ENCODE measurements at places on chromosomes 2 and 18.

DNA sequence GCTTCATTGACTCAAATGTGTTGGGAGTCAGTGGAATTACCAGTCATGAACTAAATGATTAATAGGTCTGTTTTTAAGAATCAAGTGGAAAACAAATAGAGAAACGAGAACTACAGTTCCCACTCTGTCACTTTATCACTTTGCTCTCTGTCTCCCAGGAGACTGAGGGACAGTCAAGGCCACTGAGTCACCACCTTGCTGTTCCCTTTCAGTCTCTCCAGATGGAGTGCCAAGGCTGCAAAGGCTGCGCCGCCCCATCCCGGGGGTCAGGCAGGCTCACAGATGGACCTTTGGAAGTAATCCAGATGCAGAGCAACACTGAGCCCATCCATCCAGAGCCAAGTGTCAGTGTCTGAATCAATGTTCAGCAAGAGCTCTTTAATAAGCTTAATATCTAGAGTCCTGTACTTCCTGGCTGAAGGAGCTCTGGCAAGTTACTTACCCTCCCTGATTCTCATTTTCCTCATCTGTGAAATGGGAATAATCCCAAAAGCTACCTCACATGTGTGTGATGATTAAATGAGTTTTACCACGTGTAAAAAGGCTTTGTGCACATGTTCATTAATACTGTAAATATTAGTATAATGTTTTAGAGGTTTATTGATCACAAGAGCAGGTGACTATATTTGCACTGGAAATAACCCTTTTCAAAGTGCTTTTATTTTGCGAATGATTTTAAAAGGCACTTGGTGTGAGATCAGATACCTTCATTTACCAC, 43.0 kb upstream of the EFEMP1 start:
- peak; percentile 21 for DNase-seq

DNA sequence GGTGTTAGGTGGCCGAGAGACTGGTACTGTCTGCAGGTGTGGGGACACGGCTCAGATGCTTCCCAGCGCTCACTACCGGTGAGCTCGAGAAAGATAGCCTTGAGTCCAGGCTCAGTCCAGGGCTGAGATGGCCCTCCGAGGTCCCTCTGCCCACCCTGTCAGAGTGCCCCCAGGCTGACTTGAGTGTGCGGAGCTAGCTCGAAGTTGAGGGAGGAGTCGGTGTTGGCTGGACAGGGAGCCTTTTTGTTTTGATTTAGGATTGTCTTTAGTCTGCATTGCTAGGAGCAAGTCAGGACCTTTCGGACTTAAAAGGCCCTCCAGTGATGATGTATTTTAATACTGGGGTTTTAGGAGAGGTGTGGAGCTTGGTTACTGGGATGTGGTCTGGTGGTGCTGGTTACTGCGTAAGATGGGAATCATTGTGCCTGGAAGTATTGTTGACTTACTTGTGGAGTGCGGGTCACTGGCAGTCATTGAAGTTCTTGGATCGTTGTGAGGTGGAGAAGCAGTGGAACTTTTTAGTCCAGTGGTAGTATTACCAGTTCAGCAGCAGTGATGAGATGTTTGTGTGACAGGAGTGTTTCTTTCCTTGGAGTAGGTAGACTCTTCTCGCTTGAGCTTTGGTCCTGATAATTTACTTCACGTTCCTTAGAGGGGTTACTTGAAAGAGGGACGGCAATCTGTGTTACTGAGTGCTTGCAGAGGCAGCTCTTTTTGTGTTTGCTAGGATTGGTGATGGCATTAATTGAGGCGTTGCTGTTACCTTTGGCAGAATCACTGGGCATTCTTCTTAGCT, 633 bp downstream of the KIAA1328 start:
- DNase-seq = peak; percentile 25

DNA sequence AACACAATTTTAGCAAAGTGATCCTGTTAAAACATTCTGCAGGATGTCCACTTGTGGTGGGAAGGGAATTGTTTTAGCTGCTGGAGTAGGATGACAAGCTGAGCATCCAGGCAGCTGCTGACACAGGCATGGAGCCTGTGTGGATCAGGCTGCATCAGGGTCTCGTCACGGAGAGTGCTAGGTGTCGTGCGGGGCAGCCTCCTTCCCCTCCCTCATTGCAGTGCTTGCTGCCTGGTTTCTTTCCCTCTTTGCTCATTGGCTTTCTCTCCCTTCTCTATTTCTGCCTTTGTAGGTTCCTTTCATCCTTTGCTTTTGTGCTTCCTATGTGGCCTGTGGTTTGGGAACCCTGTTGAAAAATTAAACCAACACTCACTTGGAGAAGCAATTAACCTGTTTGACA, 172.9 kb downstream of the TPGS2 start:
- DNase-seq = no peak

- no peak for DNase-seq
These were observed 19.8 kb downstream of the TMEM185B start for GRCh38 chr2:120203251-120204021.

GRCh38 chr2:155169317-155169716, 470.8 kb downstream of the KCNJ3 start:
- DNase-seq = no peak
